ENCODE measurements at places on chromosomes 7 and 10. TPM values are rescaled to one million over a fixed set of nuclear protein-coding genes. Genes with fewer than 3 reads are reported as not detected.
A peak's percentile ranks its signal among the peaks of the same experiment; 100 is the strongest.

The LEP gene
- 0.09 TPM for polyA plus RNA-seq

DNA sequence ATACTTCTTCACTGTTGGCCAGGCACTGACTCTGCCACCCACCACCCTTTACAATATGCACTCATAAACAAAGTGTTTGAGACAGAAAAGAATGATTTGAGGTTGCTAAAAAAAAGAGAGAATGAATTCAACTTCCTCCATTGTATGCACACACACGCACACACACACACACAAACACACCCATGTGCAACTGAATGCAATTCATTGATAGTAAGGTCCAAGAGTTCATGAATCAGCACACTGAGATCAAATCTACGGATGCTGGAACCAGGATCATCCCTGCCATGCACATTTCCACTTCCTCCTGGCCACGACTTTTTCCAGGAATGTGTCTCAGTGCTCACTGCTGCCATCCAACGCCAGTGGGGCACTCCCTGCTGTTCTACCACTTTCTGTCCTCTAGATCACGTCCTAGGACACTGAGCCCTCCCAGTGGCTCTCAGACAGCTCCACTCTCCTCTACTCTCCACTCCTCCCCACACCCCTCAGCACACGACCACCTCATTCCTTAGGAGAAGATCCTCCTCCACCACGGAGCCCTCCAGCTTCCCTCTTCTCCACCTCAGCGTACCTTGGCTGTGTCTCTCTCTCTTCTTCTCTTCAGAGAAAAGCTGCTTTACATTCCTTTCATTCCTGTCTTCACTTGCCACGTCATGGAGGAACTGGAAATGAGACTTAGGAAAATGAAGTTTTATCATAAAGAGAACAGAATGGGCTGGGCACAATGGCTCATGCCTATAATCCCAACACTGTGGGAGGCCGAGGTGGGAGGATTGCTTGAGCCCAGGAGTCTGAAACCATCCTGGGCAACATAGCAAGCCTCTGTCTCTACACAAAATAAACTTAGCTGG lies 12.0 kb upstream of the TMEM213 start:
- peak; percentile 47 for DNase-seq

DNA sequence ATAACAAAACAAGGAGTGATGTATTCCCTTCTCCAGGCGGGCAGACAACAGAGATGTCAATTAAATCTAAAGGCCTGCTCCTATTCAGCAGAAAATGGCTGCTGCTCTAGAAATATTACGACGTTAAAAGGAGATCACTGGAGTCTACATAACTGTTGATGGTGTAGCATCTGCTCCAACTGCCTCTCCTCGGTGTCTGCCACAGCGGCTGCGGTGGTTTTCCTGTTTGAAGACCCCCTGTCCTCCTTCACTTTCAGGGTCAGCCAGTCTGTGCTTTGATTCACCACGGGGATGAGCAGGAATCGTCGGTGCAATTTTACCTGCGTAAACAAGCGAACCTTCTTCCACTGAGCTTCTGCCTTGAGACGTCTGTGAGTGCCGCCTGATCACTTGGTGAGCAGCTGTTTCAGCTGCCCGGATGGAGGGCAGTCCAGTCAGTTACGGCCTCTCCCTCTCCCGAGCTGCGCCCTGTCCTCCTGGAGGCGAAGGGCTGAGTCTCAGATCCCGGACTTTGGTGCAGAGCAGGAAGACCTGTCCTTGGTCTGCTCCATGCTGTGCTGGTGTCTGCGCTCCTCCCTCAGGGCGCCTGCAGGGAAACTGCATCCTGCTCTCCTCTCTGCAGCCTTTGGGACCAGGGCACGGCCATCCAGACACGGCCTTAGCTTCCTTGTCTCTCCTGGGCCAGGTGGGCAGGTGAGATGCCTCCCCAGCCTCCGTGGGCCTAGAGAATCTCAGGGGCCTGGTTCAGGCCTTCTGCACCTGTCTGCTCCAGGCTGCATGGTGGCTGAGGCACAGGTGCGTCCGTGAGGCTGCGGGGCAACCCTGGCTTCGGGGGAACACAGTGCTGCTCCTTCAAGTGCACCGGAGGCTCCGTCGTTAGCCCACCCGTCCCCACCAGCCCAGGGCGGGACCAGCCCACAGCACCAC lies 326.6 kb downstream of the ADARB2 start:
- DNase-seq, result no peak

The GHRHR gene
- polyA plus RNA-seq, result not detected

The COL28A1 gene
- polyA plus RNA-seq, result not detected

The NUTM2B gene
- polyA plus RNA-seq, result not detected

- no peak for DNase-seq
Measured at GRCh38 chr10:131166486-131166885, 145.0 kb downstream of the TCERG1L start.

- DNase-seq, result no peak
Measured at GRCh38 chr7:107834401-107834800, 31.4 kb upstream of the SLC26A3 start.

GRCh38 chr7:42012313-42012712 lies 224.7 kb downstream of the GLI3 start:
- no peak for DNase-seq

- no peak for DNase-seq
Measured at GRCh38 chr7:52775876-52776275, 259.6 kb upstream of the POM121L12 start.

GRCh38 chr7:116495736-116496135 lies 3.8 kb upstream of the CAV2 start:
- peak; percentile 63 for DNase-seq

DNA sequence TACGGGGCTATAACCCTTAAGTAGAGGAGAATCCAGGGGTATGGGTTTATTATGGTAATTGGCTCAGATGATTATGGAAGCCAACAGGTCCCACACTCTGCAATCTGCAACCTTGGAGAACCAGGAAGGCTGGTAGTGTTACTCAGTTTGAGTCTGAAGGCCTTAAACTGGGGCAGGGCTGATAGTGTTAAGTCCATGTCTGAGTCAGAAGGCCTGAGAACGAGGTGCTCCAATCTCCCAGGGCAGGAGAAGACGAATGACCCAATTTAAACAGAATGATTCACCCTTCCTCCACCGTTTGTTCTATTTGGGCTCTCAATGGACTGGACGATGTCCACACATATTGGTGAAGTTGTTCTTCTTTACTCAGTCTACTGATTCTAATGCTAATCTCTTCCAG lies 244.5 kb upstream of the PTER start:
- DNase-seq, result peak; percentile 26

- peak; percentile 58 for DNase-seq
Measured at GRCh38 chr7:139058943-139059342, 23.1 kb upstream of the ZC3HAV1L start.

The ZNF438 gene
- 4.1 TPM for polyA plus RNA-seq

- peak; percentile 98 for DNase-seq
Measured at GRCh38 chr10:17214971-17215781, 12.9 kb upstream of the VIM start.

The HKDC1 gene
- 0.34 TPM for polyA plus RNA-seq

DNA sequence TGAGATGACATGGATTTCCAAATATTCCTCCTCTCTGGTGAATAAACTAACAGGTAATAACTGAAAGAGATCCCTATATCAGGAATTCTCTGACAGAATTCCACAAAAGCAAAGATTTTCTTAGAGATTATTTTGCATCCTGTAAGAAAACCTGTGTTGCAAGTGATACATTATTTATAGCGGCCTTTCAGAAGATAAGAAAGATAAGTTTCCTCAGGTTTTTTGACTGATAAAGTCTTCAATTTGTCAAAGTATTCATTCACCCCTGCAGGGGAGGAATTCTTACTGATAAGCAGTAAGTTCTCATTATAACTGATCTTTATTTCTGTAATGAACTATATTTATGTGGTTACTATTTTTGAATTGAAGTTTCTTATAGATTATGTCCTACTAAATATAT lies 554.0 kb downstream of the ARL4A start:
- no peak for DNase-seq

- DNase-seq, result peak; percentile 16
Measured at GRCh38 chr10:95789902-95790301, 33.9 kb downstream of the ENTPD1 start.

The AGAP6 gene
- polyA plus RNA-seq, result 3.1 TPM

The EPHB4 gene
- polyA plus RNA-seq, result 8.2 TPM

GRCh38 chr7:87671-88070 lies 104.7 kb upstream of the FAM20C start:
- DNase-seq, result no peak

The TRIL gene
- polyA plus RNA-seq, result 0.08 TPM

DNA sequence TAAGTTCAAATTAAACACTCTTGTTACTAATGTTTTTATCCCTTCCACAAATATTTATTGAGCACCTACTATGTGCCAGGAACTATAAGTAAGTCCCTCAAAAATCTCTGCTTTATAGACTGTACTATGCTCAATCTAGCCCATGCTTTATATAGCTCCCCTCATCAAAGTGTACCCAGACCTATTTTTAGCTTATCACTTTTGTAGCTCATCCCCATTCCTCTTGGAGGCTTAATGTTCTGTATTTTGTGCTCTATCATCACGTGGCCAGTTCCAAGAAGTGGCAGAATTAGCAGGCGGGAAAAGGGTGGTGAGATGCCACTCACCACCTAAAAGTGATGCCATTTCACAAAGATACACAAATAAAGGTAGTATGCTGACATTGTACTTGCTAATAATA lies 138.1 kb upstream of the BET1 start:
- DNase-seq, result no peak

The CXCL12 gene
- 609 TPM for polyA plus RNA-seq

The CHCHD2 gene
- polyA plus RNA-seq, result 508 TPM

DNA sequence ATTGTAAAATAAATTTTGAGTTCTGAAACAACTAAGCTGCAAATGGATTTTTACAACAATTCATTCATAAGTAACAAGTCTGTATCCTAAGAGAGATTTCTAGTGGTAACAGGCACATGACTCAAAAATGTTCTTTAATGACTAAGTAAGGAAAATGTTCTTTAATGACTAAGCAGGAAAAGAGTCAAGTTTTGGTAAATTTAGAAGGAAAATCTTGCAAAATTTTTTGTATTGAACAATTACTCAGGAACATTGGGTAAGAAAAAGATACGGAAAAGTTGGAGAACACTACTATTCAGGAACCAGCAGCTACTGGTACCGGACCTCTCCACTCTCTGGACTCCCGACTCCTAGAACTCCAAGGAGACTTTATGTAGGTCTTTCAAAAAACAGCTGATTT lies 33.5 kb downstream of the HYCC1 start:
- peak; percentile 92 for DNase-seq

The DKK1 gene
- polyA plus RNA-seq, result 747 TPM

DNA sequence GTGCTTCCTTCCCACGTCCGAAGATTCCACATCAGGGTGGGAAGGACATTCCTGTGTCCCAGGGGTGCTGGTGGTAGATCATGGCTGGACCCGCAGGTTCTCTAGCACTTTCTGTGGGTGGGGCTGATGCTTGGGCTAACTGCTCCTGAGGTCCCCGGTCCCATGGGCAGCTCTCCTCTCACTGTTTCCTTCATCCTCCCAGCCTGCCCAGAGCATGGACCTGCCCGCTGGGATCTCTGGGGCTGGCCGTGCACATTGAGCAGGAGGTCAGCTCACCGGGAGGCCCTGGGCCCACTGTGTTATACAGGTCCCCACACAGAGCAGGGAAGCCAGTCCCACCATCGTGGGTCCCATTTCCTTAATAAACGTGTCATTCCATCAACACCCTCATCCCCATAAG lies 502.3 kb downstream of the TCERG1L start:
- DNase-seq, result no peak

- no peak for DNase-seq
Measured at GRCh38 chr7:33400214-33400538, 270.8 kb downstream of the BBS9 start.

DNA sequence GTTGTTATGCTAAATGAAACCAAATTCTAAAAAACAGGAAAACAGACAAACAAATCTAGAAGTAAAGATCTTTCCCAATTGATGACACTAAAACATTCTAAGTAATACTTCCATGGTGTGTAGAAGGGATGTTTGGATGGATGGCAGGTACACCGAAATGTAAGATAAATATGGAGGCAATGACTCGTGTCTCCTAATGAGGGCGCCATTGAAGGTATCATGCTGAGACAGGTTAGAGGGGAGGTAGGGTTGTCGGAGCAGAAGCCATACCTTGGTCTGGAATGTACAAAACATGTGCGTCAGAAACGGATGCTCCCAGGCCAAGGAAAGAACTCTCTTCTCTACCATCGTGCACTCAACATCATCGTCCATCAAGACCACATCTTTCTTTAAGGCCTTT lies 101.4 kb downstream of the PRKCQ start:
- DNase-seq, result no peak

GRCh38 chr10:30774261-30774660 lies 144.7 kb upstream of the LYZL2 start:
- no peak for DNase-seq

DNA sequence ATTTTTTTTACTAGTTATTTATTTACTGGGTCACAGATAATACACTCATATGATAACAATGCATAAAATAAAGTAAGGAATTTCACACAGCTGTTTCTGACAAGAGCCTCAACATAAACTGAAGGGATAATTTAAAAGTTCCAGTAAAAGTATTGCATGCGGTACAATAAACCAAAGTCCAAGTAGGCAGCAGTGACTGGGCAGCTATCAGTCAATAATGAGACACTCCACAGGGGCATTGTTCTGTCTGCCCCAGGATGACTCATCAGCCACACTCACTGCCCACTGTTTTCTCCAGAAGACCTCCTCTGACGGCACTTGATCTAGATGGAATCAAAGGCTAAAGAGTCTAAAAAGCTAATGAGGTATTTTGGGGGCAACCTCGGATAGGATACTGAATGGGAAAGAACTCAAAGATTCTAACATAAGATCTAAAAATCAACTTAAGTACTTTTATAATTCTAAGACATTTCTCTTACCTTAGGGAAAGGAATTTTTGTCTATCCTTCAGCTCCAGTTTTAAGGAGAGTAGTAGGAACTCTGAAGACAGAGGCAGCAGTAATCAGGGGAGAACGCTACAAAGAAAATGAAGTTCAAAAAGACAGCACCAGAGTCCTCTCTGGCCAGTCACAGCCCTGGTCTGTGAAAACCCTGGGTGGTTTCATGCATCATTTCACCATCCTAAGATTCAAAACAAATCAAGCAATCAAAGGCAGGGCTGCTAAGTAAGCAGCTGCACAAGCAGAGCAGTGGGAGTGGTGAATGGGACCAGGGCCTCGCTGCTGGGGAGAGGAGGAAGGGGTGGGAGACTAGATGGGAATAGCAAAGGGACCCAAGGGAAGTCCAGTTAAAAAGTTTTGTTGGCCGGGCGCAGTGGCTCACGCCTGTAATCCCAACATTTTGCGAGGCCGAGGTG lies 175.1 kb downstream of the AVL9 start:
- peak; percentile 46 for DNase-seq

The PPP1R17 gene
- polyA plus RNA-seq, result 0.29 TPM

The FGFBP3 gene
- 0.72 TPM for polyA plus RNA-seq
